ENCODE measurements at places on chromosomes 2 and 18.

DNA sequence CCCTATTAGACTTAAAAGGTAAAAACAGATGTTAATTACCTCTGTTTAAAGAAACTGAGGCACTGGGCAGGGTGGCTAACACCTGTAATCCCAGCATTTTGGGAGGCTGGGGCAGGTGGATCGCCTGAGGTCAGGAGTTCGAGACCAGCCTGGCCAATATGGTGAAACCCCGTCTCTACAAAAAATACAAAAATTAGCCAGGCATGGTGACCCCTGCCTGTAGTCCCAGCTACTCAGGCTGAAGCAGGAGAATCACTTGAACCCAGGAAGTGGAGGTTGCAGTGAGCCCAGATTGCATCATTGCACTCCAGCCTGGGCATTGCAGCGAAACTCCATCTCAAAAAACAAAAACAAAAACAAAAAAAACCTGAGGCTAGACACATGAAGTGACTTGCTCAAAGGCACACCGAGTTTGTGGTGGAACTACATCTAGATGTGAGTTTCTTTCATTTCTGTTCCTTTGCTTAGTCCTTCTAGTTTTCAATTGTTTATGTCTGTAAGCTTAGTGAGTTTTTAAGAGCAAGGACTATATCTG is 40.7 kb downstream of the SLC4A1AP start:
- DNase-seq, result no peak

DNA sequence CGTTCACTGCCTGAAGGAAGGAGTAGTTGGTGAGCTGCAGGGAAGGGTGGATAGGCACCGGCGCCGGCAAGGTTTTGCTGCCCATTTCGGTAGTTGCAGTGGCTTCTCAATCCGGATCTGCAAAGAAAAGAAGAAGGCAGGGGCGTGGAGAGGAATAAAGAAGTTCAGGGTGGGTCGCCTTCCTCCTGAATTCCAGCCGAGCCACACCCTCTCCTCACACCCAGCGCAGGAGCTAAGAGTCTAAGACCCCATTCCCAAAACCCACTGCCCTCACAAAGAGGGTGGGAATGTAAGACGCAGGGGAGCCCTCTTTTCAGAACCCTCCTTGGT is 4.7 kb downstream of the OSR1 start:
- DNase-seq, result no peak

- no peak for DNase-seq
Observed at GRCh38 chr2:121529439-121530211, 1.1 kb upstream of the RNU4ATAC start.

DNA sequence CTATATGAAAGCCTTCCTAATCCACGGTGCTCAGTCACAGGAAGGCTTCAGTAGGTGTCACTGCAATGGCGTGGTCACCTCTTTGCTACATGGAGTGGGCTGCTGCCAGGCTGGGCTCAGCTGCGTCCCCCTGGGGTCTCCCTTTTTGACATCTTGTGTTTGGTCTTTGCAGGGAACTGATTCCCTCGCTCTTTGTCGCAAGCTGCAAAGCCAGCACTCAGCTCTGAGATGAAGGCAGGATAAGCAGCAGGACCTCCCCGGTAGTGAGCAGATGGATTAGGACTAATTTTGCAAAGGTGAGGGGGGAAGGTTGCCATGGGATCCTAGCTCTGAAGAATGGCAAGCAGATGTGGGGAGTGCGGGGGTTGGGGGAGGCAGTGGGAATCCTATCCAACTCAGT is 173.9 kb upstream of the ARL4C start:
- no peak for DNase-seq

GRCh38 chr2:161104054-161104553 is 56.1 kb upstream of the TANK start:
- no peak for DNase-seq

DNA sequence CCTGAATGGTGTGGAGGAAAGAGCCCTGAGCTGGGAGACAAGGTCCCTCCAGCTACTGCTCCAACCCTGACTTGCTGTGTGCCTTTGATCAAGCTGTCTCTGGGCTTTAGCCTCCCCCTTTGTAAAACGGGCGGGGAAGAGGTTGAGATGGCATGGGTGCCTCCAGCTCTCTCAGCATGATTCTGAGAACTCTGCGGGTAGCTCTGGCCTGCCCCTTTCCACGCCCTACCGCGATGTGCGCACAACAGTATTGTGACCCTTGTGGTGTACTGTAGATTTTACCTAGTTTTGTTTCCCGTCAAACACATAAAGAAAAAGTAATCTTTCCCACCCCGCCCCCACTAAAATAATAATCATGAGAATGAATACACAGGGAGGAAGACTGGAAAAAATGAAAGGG is 5.3 kb downstream of the CD8A start:
- peak; percentile 87 for DNase-seq

DNA sequence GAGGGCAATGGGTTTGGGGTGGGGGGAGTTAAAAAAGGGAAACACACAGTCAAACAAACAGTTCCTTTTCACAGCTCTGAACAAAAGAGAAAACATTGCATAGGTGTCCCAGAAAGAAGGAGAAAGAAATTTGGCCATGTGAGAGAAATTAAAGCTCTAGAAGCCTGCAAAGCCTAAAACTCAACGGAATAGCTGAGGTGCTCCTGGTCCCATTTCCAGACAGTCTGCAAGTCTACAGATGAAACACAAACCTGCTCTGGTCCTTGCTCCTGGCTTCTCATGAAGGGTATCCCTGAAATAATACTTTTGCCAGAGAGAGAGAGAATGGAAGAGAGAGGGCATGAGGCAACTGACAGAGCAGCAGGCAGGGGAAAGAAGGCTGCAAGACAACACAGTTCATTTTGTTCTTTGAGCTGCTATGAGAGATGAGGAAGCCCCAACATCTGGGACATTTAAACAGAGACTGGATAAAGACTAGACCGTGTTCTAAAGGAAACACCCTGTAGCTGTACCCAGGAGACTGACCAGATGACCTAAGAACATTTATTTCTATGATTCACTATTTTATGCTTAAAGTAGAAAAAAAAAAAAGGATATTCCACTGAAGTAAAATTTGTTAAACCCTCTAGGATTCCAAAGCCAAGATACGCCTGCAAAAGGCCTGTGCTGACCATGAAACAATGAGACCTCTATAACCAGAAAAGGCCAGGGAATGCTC is 57.3 kb upstream of the CYP26B1 start:
- no peak for DNase-seq

GRCh38 chr2:120653046-120653445 is 82.6 kb upstream of the GLI2 start:
- no peak for DNase-seq

- DNase-seq, result no peak
Observed at GRCh38 chr2:221975151-221975550, 323.6 kb downstream of the PAX3 start.

DNA sequence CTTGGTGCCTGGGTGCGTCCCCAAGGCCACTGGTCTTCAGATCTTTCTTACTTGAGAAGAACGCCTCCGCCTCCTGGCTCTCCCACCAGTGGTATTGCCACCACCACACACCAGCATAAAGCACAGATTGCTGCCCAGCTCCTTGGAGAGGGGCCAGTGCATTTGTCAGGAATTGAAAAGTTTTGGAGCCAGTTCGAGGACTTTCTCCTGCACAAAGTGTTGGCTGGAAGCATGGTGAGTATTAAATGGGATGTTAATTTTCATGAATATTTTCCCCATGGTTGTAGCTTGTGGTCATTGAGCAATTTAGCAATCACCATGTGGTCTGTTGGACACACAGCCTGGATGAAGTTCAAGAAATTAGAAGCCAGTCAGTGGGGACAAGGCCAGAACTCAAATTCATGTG is 684.6 kb upstream of the FANCL start:
- DNase-seq, result no peak

- no peak for DNase-seq
Observed at GRCh38 chr18:43277164-43277600, at the start of gene SYT4. SYT4 (minus strand) TSS chr18:43277490; CDS start chr18:43277281, 209 bp downstream.

DNA sequence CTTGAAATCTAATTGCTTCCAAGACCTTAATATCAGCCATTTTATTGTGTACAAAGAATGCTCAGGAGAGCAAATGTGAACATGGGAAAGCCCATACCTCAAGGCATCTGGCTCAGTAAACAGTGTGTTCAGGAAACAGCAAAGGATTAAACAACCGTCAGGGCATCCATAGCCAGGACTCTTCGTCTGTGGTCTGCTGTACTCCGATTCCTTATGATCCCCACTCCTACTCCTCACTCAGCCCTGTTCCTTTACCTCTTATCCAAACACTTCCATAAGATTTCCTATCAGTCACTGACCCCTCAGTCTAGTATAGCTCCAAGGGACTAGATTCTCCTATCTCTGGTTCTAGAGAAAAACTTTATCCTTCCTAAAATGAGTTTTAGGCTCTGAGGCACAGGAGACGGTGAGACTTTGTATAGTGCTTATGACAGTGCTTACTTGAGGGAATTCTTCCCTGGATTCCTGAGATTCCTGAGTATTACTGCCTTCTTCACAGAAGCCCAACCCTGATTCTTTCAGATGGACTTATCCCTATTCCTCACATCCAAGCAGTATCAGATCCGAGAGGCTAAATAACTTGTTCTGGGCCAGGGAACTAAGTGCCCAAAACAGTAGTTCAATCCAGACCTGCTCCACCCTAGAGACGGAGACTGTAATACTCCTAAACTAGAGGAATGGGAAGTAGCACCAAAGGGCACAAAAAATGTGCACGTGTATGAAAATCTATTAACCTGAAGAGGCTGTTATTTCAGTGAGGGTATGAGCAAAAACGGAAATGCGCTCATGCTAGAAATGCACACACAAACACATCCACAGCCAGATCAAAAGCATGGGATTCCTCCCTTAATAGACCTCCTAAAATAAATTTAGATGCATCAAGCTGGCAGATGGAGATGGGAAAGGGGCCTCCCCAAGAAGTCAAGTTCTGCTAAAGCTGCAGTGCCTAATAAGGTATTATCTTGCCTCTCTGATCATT is 42.1 kb upstream of the SIGLEC15 start:
- DNase-seq, result no peak
